ENCODE measurements at places on chromosomes 11 and 22.

- no peak for DNase-seq
These were observed 1.6 kb upstream of the TSPAN18 start for GRCh38 chr11:44725016-44725685.

DNA sequence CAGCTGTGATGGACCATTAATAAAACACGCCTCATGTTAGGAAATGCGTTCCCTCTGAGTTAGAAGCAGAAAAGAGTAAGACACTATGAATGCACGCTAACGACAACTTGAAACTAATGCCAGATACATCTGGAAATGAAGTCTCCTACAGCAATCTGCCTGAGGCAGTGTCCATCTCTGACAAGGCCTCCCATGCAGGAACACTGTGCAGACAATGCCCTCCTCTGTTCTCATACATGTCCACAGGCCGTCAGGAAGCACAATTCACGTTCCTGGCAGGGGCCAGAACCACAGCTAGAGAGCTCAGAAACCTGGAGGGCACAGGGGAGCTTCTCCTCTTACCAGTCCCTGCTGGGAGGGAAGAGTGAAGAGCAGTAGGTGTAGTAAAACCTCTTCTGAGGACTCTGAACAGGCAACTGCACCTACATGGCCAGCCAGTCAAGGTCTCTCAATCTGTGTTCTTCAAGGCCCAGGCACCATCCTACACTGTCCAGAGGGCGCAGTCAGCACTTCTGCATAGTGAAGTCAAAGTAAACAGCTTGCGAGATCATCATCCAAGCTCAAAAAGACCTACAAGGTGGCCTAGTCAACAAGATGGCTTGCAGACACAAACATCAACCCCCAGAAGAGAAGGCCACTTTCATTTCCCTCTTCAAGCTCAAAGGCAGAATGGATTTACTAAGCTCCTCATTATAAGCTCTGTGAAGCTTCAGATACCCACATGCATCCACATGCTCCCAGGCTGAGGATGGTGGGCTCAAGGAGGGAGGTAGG is 41.5 kb upstream of the CYP2D6 start:
- DNase-seq: no peak

DNA sequence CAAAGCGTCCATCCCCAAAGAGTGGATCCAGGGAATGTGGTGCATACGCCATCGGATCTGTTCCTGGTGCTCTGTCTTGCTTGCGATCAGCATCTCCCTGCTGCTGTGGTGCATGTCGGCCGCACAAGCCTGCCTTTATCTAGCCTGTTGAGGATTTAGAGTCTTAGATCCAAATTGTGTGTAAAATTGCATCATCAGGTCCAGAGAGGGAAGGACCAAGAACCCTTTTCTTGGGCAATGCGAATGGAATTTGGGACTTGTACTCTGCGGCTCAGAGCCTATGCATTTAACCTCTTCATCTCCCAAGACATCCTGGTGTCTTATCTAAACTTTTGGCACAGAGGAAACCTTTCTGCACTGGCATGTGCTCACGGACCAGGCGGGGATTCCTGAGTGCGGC is 1238.7 kb downstream of the TBC1D22A start:
- no peak for DNase-seq

- DNase-seq: peak; percentile 54
These were observed at the start of gene ME3 for GRCh38 chr11:86672007-86672621. ME3 (minus strand) TSS chr11:86672616.

DNA sequence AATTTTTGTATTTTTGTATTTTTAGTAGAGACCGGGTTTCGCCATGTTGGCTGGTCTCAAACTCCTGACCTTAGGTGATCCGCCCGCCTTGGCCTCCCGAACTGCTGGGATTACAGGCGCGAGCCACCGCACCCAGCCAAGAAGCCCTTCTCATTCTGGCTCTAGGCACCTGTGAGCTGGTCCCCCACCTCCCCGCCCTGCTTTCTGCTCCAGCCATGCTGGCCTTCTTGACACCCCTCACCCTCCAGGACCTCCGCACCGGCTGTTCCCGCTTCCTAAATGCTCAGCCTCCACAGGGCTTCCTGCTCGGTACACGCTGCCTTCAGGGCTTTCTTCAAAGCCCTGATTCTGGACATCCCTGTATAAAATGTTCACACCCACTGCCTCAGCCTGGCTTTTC is 5.5 kb upstream of the FXYD2 start:
- DNase-seq: no peak

DNA sequence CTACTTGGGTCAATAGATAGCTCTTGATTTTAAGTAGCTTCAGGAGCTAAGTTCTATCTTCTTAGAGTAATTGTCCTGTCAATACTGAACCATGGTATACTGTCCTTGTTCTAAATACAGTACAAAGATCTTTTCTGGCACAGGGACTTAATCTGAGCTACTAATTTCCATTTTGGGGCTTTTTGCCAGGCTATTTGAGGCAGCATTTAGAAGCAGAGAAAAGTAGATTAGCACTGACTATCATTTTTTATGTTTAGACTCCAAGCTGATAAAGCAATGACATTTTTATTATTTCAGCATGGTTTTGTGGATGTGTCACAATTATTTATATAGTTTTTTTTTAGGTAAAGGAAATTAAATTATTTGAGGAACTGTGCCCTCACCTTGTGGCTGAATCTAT is 163.2 kb downstream of the FAT3 start:
- no peak for DNase-seq

GRCh38 chr11:19432370-19433061 is 191.8 kb upstream of the E2F8 start:
- no peak for DNase-seq

GRCh38 chr22:48376936-48377712 is 1450.5 kb downstream of the BRD1 start:
- DNase-seq: no peak

GRCh38 chr11:31089117-31089516 is 280.4 kb downstream of the DCDC1 start:
- no peak for DNase-seq

All from hepatic stellate cell (primary cell).